ENCODE measurements at places on chromosomes 2 and 18. TPM values are rescaled to one million over a fixed set of nuclear protein-coding genes. Genes with fewer than 3 reads are reported as not detected.

CD8A gene
- 9.1 TPM for total RNA-seq

CCDC85A gene
- 8.7 TPM for total RNA-seq

ZNF514 gene
- total RNA-seq = 12.9 TPM

C1GALT1C1L gene
- 0.41 TPM for total RNA-seq

CABYR gene
- total RNA-seq = 2.9 TPM

REG3G gene
- total RNA-seq = not detected

PLEKHA3 gene
- 30.3 TPM for total RNA-seq

CDH20 gene
- total RNA-seq = 0.17 TPM

TFCP2L1 gene
- 24.1 TPM for total RNA-seq

NFATC1 gene
- total RNA-seq = 16.0 TPM

AGAP1 gene
- total RNA-seq = 25.4 TPM

ATL2 gene
- total RNA-seq = 42.2 TPM

NDC80 gene
- total RNA-seq = 1.7 TPM

GRCh38 chr2:120142528-120143219 lies 80.5 kb downstream of the TMEM185B start:
- DNase-seq = no peak

DNA sequence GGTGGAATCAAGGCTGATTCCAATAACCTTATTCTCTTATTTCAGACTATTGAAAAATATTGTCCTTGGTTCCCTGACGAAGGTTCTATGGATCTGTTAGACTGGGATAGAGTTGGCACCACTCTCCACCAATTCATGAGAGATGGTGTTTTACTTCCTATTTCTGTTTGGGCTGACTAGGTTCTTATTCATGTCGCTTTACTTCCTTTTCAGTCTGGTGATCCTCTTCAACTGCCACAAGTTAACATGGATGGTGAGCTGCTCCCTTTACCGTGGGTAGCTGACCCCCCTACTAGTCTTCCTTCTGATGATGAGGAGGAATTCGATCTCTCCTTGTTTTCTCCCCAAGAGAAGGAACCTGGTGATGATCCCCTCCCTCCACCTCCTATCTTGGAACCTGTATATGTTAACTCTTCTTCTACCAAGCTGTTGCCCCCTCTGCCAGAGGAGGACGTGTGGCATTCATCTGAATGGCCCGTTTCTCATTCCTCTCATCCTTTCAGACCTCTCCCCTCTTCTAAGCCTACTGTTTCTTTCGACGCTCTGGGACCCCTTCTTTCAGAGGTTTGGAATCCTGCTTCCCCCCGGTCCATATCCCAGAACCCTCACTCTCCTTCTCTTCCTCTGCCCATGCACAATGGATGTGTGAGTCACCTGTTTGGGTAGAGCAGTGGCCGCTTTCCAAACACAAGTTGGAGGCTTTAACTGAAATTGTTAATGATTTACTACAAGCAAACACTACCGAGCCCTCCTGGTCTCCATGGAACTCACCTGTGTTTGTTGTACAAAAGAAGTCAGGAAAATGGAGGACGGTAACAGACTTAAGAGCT lies 13.5 kb upstream of the CNOT11 start:
- DNase-seq = peak; percentile 80

DNA sequence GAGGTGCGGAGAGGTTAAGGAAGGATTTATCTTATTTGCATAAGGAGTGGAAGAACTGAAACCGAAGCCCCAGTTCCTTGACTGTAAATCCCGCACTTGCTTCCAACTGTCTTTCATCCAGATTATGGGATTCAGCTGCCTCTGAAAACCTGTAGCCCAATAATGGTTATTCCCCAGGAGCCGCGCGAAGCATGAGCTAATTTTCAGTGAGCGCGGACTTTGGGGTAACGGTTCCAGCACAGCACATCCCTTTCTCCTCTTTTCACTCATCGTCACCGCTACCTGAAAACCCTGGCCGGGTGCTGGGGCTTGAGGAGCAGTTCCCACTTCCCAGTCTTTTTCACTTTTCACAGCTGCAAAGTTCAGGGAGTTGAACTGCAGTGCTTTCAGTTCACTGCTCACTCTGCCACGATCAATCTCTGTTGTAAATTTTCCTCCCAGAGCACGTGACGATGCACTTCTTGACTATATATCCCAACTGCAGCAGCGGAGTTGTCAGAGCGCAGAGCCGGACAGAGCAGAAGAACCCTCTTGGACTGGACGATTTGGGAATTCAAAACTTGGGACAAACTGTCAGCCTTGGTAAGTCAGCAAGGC lies at the start of gene KCNE4:
KCNE4 (plus strand) TSS at position 498 of the 597 bp plus-strand sequence. CDS start 641 bp downstream, outside the sequence.
- DNase-seq = peak; percentile 80

GRCh38 chr2:216071111-216071851 lies 10.3 kb downstream of the PECR start:
- no peak for DNase-seq

DNA sequence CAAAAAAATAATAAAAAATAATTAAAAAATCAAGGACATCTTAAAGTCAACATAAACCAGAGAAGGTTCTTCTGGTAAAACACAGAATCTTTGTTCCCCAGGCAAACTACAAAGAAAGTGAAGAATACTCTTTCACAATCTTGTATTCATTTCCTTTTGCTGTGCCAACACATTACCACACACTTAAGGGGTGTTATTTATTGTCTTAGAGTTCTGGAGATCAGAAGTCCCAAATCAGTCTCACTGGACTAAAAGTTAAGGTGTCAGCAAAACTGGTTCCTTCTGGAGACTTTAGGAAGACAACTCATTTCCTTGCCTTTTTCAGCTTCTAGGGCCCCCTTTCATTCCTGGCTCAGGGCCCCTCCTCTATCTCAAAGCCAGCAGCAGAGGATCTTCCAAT lies 12.2 kb upstream of the CAB39 start:
- no peak for DNase-seq

DNA sequence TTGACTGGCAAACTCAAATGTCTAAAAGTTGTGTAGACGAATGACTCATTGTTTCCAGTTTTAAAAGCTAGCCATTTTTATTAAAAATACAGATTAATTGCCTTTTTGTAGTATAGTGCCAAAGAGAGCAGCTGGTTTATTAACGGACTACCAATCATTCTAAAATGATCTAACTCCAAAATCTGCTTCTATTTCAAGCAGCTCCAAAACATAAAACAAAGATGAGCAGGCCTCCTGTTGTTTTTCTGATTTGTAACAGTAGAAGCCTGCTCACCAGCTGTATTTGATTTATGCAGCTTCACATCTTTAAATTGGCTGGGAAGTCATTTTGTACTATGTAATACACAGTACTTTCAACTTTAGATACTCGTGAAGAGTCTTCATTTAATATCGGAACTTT lies 171.8 kb downstream of the UBR3 start:
- no peak for DNase-seq

DNA sequence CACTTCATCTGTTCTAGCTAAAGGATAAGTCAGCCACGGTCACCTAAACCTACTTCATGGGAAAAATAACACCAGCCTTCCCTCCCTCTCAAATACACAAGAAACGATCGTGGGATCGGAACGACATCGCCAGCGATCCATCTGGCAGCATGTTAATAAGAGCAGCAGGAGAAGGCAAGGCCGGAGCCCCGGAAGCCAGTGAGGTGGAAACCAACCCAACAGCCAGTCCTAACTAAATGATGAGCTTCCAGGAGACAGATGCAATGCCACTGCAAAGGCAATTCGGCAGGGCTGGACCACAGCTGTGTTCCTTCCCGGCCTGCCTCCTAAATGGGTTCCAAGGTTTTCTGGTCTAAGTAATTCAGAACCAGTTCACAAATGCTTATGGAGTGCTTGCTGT lies 117.5 kb downstream of the TMEM163 start:
- no peak for DNase-seq

GRCh38 chr2:120981443-120981842 lies 245.8 kb downstream of the GLI2 start:
- DNase-seq = no peak

- no peak for DNase-seq
These were observed 6.6 kb downstream of the RPS7 start for GRCh38 chr2:3581367-3582262.

- DNase-seq = no peak
These were observed 109.5 kb downstream of the PXDN start for GRCh38 chr2:1634681-1635341.

- DNase-seq = peak; percentile 34
These were observed 198.5 kb downstream of the HDAC4 start for GRCh38 chr2:239202343-239202742.

DNA sequence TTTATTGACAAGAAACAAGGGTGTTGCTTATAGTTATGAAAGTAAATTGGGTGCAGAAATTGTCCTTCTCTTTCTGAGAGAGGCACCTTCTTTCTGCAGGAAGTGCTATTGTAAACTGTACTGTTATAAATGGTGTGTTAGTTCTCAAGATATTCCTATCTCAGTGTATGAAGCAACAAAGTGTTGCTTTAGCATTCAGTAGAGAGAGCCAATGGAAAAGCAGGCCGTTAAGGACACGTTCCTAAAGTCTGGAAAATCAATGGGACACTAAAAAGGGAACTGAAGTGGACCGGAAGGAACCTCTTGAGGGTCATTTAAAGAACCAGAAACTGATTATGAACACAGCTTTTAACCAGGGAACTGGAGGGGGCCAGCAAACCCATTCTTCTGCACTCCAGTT lies 510.0 kb upstream of the ZEB2 start:
- no peak for DNase-seq

- no peak for DNase-seq
These were observed 1.4 kb downstream of the WNT6 start for GRCh38 chr2:218860950-218861381.

DNA sequence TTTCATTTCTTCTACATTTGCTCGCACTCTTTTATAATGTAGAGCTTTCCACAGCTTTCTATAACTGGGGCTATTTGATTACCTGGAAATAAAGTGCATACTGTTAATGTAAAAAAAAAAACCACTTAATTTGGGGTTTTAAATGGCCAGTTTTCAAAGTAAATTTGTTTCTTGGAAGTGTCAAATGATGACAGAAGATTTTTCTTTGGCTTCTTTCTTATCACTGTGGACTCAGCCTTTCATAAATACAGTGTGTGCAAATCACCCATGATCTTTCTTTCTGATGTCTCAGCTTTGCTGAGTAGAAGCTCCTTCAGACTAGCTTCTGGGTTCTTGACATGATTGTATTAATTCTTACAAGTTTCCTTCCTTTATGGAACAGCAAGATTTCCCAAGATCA lies 525.6 kb downstream of the PARD3B start:
- no peak for DNase-seq

- DNase-seq = no peak
These were observed 203.2 kb downstream of the STK39 start for GRCh38 chr2:168044176-168044575.

DNA sequence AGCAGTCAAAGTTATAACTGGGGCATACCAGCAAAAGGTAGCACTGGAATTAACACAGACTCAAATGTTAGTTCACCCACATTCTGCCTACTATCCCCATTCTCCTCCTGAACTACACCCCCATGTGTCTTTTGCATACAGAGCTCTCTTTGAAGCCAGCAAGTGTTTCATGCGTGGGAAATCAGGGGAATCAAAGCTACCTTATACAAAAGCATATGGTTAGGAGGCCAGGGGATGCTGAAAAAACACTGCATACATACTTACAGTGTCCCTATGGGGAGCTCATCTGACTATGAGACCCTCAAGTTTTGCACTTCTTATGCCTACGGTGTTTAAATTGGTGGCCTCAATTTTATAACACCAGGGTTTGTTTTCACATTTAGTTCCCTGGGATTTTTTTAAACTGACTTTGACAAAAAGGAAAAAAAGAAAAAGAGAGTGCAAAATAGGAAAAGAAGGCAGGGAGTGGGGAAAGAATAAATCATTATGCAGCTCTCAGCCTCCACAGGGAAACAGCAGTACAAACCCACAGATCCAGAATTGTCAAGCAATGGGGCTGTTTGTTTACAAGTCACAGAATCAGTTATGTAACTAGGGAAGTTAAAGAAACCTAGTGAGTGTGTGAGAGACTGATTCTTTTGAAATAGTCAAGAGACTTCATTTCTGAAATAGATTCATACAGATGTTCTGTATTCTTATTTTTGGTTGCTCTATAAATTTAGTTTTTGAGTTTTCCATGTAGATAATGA lies 20.1 kb upstream of the PPP3R1 start:
- DNase-seq = peak; percentile 31

DNA sequence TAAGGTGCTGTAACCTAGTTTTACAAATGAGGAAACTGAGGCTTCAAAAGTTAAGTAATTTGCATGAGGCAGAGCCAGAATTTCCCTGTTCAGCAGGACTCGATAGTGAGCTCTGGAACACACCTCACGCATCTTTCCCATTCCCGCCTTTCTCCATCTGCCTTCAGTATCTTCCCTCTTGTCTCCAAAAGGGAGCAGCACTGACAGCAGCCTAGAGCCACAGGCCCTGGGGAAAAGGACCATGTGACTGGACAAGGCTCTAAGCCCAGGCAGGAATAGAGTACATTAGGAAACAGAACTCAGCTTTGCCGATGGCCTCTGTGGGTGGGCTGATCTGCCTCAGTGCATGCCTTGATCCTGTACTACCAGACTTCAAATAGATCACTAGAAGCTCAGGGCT lies 21.5 kb downstream of the GPR155 start:
- no peak for DNase-seq

DNA sequence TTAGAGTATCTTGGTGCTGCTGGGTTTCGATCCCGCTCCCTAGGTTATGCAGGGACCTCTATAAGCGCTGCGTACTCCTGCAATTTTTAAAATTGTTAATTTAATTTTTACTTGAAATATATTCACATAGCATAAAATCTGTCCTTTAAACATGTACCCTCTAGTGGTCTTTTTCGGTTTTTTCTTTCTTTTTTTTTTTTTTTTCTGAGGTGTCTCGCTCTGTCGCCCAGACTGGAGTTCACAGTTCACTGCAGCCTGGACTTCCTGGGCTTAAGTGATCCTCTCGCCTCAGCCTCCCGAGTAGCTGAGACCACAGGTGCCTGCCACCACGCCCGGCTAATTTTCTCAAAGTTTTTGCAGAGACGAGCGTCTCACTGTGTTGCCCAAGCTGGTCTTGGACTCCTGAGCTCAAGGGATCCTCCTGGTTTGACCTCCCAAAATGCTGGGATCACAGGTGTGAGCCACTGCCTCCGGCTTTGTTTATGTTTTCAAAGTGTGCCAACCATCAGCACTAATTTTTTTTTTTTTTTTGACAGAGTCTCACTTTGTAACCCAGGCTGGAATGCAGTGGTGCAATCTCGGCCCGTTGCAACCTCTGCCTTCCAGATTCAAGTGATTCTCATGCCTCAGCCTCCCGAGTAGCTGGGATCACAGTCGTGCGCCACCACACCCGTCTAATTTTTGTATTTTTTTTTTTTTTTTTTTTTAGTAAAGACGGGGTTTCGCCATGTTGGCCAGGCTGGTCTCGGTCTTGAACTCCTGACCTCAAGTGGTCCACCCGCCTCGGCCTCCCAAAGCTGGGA lies 585 bp upstream of the MOB1A start:
- no peak for DNase-seq
